ENCODE measurements at places on chromosomes 12 and 14.
A peak's percentile ranks its signal among the peaks of the same experiment; 100 is the strongest.

DNA sequence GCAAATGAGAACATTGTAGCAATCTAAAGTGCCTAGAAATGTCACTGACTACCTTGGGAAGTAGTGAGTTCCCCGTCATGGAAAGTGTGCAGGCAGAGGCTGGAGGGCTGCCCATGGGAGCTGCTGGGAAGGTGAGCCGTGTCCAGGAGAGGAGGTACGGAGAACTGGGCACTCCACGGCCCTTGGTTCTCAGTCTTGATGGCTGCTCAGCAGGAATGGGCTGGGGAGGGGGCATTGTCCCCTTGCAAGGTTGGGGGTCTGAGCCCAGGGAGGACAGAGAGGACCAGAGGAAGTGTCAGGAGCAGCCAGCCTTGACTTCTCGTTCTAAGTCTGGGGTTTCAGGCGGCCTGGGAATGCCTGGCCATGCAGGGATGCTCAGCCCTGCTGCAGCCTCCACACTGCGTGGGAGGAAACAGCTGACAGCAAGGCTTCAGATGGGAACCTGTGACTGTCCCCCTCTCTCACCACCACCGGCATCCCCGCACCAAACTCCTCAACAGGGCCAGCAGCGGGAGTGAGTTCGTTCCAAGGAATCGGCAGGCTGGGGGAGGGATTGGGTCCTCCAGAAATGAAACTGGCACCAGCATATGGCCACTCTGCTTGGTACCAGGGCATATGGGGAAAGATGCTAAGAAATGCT lies 140.2 kb downstream of the BCL11B start:
- no peak for DNase-seq

GRCh38 chr12:42853370-42854140 lies 264.0 kb upstream of the PRICKLE1 start:
- no peak for DNase-seq

- no peak for DNase-seq
Measured at GRCh38 chr14:95360828-95361227, 41.1 kb upstream of the CLMN start.

DNA sequence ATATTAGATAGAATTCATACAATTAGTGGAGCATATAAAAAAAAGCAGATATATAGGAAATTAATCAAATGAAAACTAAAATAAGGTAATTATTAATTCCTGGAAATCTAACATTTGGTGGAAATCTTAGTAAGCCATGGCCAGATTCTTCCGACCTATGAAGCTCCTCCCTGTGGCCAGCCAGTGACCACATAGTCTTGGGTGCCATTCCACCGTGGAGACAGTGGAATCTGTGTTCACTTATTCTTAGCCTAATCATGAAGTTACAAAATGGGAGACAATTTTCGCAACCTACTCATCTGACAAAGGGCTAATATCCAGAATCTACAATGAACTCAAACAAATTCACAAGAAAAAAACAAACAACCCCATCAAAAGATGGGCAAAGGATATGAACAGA lies 241.9 kb upstream of the FLRT2 start:
- no peak for DNase-seq

- DNase-seq, result peak; percentile 73
Measured at GRCh38 chr12:119179335-119180021, 747 bp downstream of the HSPB8 start.

GRCh38 chr14:94581127-94581999 lies at the start of gene SERPINA5:
Gene SERPINA5, plus strand, starts transcription at chr14:94581426. Its CDS starts 5,937 bp downstream, at chr14:94587363.
- DNase-seq, result peak; percentile 85

All from Right ventricle myocardium inferior (tissue), 1 donor.